ENCODE measurements at places on chromosomes 4 and X.
A peak's percentile ranks its signal among the peaks of the same experiment; 100 is the strongest.

DNA sequence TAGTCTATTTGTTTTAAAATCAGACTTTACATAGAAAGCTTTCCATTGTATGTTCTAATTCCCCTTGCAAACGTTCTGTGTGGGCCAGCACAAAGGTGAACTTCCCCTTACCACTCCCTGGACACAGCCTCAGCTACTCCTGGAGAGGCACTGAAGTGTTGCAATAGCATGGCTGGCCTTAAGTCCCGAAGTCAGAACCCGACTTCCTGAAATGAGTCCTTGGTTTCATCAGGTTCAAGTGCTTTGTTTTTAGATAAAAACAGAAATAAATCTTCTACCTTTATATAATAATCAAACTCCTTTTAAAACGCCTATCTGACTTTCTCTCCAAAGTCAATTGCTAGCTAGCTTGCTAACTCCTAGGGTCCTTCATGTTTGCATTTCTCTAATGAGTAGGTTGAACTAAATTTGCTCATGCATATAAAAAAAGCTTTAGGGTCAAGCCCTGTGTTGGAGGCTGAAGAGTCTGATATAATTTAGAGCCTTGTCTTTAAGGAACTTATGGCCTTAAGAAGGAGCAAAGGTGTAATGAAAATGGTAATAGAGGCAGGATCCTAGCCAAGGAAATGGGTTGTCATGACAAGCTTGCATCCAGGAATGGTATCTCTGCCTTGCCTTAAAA, 9.0 kb downstream of the BMP3 start:
- no peak for DNase-seq

DNA sequence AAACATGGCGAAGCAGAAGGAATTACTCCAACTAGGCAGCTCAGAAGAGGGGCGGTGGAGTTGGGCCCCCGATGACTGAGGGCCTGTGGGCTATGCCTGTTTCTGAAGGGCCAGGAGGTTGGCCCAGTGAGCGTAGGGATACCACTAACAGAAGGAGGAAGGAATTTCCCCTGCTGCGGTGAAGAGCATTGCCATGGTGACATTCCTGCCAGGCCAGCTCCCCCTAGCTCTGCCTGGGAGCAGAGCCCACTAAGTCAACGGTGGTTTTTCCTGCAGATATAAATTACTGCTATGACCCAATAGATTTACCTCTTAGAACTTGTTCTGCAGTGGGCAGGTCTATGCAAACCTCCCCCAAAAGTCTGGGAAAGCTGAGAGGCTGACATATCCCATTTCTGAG, 28.9 kb upstream of the HMX1 start:
- DNase-seq = no peak

DNA sequence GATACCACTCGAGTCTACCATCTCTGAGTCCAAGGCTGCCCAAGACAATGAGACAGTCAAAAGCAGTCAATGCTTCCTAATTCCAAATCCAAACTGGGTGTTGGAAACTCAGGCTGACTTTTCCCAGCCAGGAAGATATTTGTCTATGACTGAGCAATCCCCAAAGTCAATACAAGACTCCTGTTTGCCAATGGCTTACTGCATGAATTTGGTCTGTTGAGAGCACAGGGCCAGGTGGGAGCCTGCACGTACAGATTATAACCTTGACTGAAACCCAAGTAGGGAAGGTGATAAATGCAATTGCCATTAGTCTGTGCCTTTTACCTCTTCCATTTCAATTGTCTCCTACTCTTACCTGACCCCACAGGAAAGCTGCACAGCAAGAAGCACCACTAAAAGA, 72.6 kb upstream of the PPARGC1A start:
- no peak for DNase-seq

DNA sequence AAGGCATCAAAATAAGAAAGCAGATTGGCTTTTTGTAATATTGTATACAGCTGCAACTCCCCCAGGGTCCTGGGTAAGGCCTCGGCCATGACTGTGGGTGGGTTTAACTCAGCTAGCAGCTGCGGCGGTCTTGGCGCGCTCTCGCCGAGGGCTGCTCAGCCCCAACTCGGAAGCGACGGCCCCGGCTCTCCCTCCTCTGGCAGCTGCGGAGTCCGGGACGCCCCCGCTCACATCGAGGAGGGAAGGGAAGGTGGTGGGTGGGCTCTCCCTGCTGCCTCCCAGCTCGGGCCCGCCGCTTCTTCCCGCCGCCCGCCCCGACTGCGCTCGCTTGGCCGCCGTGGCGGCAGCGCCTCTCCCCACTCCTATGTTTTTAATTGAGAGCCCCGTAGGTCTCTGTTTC, 51.2 kb downstream of the GPR50 start:
- DNase-seq = no peak

- no peak for DNase-seq
Measured at GRCh38 chr4:173763389-173763788, 233.4 kb upstream of the HAND2 start.

- no peak for DNase-seq
Measured at GRCh38 chr4:145907390-145907789, 31.2 kb downstream of the ZNF827 start.

DNA sequence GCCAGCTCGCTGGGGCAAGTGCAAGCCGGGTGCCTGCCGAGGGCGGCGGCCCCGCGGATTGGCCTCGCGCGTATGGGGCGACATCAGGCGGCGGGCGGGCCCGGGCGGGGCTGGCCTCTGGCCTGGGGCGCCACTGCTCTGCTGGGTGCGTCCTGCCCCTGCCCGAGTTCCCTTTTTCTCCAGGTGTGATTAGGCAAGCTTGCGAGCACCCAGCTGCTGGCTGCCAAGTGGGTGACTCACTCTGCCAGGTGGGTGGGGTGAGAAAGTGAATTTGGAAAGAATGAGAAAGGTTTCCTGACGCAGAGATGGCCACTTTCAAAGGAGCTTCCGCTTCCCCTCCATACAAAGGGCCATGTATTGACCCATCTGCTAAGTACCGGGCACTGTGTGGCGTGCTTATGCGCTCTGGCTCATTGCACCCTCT, 32.5 kb downstream of the FGFBP1 start:
- no peak for DNase-seq

DNA sequence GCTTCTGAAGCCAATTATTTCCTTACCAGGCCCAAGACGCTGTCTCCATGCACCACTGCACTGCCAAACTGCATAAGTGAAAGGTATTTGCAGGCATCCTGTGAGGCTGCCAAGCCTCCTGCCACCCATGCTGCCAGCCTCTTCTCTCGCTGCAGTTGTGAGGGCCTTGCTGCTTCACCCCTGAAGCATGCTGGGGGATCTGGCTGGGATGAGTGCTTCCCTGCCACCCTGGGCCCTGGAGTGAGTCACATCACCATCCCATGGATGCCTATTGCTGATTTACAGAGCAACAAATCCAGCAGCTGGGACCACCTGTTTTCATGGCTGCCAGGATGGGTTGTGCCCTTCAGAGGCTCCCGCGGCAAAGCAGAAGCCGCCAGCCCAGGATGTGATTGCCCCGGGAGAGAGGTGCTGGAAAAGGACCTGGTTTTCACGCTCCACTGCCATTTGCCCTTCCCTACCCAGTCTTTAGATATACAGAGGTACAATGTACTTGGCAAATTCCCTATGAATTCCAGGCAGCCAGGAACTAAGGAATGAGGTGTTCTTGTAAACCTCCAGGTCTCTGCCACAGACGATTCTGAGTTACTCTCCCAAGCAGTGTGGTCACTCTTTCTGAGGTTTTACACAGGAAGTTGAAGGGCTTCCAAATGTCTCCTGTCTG, 41.5 kb upstream of the PTCHD1 start:
- no peak for DNase-seq

GRCh38 chrX:45070116-45071007, 130.3 kb downstream of the DIPK2B start:
- no peak for DNase-seq

GRCh38 chr4:22739968-22740367, 47.2 kb downstream of the GBA3 start:
- DNase-seq = no peak

DNA sequence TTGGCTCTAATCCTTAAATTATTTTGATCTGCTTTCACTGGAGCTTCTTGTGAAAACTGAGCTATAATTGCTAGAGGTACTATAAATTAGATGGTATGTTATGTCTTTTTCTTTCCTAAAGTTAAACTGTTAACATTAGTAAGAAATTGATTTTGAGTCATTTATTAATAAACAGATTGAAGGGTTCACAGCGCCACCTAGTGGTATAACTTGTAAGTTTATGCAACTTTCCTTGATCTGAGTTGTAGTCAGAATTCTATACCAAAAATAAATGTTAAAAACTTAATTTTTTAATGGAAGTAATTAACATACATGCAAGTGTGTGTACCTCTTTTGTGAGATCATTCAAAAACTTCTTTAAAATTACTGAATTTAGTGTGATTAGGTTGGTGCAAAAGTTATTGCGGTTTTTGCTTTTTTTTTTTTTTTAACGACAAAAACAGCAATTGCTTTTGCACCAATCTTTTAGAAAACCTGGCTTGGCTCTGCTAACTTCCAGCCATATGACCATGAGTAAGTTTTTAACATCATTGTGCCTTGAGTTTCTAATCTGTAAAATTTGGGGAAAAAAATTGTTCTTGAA, 151.5 kb downstream of the CENPC start:
- no peak for DNase-seq

DNA sequence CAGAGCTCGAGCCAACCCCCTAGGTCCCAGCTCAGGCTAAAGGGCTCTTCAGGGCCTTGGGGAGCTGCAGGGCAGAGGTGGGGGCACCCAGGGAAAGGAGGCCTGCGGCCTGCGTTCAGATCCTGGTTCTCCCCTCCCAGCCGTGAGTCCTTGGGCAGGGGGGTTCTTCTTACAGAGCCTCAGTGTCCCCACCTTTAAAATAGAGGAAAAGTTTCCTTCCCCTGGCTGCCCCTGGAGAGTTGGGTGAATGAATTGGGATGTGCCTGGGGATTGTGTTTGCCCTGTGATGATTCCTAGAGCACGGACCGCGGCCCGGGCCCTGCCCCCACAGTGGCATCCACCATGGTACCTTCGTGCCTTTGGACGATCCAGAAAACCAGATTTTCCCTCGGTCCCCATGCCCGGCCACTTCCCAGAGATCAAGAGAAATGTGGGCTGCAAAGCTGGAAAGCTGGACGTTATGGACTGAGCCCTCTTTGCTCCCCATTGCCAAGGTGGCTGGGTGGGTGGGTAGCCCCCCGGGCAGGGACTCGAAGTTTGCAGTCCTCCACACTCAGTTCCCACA, 11.4 kb downstream of the HTRA3 start:
- no peak for DNase-seq

- no peak for DNase-seq
Measured at GRCh38 chr4:139007640-139008039, 7.9 kb upstream of the NOCT start.

- DNase-seq = no peak
Measured at GRCh38 chrX:435536-436122, 48.9 kb upstream of the PPP2R3B start.

DNA sequence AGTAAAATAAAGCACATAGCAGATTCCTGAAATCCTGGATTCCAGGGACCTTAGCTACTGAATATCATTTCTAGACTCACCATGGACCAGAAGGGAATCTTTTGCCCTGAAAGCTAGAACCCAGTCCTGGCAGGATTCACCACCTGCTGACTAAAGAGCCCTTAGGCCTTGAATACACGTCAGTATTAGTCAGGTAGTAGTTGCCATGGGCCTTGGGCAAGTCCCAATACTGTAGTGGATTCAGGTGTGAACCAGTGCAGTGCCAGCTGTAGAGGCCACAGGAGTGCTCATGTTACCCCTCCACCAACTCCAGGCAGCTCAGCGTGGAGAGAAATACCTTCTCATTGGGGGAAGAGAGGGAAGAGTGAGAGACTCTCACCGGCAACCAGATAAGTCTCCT, 64.1 kb upstream of the UBQLN2 start:
- no peak for DNase-seq

DNA sequence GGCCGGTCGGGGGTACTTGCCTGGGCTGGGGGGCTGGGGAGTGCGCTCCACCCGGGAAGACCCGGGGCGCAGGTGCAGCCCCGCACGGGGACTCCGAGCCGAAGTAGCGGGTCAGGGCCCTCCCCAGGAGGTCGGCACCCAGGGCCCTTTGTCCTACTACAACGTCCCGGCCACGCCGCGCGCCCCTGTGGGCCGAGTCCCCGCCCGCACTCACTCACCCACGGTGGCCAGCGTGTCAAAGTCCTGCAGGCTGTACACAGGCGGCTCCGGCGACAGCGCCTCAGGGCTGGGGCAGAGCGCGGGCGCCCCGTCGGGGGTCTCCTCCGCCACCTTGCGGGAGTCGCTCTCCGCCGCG, 602 bp downstream of the PRKX start:
- DNase-seq = no peak

DNA sequence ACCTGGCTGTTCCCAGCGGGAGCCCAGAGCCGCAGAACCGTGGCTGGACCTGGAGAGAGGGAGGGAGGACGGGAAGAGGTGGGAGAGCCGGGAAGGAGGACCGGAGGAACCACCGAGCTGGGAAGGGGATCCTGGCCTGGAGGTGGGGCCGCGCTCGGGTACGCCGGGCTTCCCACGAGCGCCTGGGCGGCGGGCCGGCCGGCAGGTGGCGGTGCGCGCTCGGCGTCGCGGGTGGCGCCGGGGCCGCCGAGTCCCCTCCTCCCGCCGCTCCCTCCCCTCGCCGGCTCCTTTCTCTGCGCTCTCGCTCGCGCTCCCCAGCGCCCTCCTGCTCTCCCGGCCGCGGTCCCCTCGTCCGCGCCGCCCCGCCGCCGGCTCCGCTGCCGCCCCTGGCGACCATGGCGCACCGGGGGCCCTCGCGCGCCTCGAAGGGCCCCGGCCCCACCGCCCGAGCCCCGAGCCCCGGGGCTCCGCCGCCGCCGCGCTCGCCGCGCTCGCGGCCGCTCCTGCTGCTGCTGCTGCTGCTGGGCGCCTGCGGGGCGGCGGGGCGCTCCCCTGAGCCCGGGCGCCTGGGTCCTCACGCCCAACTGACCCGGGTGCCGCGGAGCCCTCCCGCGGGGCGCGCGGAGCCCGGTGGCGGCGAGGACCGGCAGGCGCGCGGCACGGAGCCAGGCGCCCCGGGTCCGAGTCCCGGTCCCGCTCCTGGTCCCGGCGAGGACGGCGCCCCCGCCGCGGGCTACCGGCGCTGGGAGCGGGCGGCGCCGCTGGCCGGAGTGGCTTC, at the start of gene SORCS2:
Gene SORCS2, plus strand, starts transcription at position 287 of the 778 bp plus-strand sequence.
- peak; percentile 66 for DNase-seq

- DNase-seq = no peak
Measured at GRCh38 chr4:26406346-26406975, 83.8 kb downstream of the CCKAR start.

GRCh38 chr4:60934566-60935295, 265.4 kb upstream of the ADGRL3 start:
- DNase-seq = no peak

DNA sequence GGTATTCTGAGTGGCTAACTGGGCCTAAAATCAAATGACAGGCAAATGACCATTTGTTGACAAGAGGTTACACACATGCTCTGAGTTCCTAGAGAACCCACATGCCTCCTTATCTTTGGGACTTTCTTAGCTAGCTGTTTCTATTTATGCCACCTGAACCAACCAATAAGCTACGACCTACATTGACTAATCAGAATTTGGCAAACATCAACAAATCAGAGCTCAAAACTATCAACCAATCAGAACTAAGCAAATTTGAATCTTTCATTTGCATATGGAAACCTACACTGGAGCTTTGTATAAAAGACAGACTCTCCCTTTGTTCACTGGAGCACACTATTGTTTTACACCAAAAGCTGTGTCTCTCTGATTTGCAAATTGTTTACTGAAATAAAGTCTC, 192.0 kb downstream of the CXXC4 start:
- no peak for DNase-seq

GRCh38 chr4:118141240-118141639, 107.0 kb downstream of the NDST3 start:
- DNase-seq = no peak
